T-helper 2 cell (primary cell): ENCODE measurements at places on chromosomes 3 and 15.

GRCh38 chr3:25654576-25654975, 10.1 kb downstream of the TOP2B start:
- DNase-seq, result no peak

DNA sequence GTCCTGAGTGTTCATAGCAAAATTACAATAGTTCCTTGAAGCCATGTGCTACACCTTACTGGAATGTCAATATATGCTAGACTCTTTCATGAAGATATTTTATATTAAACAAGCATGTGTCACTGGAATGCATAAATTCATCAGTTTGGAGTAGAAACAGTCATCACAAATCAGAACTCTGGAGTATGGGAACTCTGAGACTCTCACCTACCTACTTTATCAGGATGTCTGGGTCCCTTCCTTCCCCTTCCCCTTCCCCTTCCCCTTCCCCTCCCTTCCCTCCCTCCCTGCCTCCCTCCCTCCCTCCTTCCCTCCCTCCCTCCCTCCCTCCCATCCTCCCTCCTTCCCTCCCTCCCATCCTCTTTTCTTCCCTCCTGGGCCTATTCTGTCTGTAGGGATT, 144.7 kb upstream of the PEX5L start:
- no peak for DNase-seq

DNA sequence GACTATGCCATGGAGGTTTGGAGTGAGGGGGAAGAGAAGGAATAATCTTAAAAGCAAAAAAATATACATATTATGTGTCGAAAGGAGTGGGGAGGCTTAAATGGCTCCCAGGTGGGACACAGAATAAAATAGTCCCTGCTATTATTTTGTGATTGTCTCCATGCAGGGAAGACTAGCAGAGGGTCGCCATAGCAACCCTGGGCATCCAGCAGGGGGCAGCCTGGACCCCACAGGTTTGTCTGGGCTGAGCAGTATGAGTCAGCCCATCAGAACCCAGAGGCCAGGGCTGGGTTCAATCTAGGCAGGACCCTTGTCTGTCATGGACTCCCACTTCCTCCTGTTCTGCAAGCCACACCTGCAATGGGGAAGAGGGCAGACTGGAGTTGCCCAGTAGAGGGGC, 17.6 kb upstream of the LINGO1 start:
- DNase-seq, result no peak

GRCh38 chr3:56339244-56339643, 129.0 kb downstream of the ERC2 start:
- DNase-seq, result no peak

GRCh38 chr15:56394909-56395308, 29.7 kb downstream of the TEX9 start:
- DNase-seq, result no peak

GRCh38 chr15:40340740-40341400, at the start of gene CCDC9B:
Gene CCDC9B (minus strand): TSS chr15:40340939. CDS start chr15:40340819, 120 bp downstream.
- DNase-seq, result no peak

DNA sequence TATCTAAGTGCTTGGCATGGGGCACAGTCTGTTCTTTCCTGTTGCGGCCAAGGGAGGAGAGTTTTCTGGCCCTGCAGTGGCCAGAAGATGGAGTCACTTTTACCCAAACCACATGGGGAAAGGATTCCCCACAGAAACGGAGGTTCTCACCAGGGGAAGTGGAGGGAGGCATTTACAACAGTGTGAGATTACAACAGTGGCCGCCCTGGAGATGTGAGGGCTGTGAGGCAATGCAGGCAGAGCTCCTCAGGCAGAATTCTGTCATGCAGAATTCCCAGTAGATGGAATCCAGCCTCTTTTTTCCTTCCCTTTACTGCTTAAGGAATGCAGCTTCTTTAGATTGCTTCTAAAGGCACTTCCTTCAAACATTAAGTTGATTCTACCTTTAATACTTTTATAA, 83.1 kb downstream of the CACNA1D start:
- DNase-seq, result no peak
